ENCODE measurements at places on chromosomes 11 and 22. TPM values are rescaled to one million over a fixed set of nuclear protein-coding genes. Genes with fewer than 3 reads are reported as not detected.
A peak's percentile ranks its signal among the peaks of the same experiment; 100 is the strongest.

Gene GGT5
- 61.4 TPM for total RNA-seq

Gene DNAJC4
- total RNA-seq = 43.7 TPM

Gene ANO9
- total RNA-seq = 12.0 TPM

Gene OR52J3
- not detected for total RNA-seq

Gene LMNTD2
- 1.7 TPM for total RNA-seq

Gene UCP2
- 51.3 TPM for total RNA-seq

GRCh38 chr11:90646706-90647105, 423.9 kb upstream of the CHORDC1 start:
- DNase-seq = no peak
- H3K27ac ChIP-seq = no peak overlapping the region
- H3K36me3 ChIP-seq = no peaks in the 10 kb centered on the region
- no peaks in the 10 kb centered on the region for H3K4me1 ChIP-seq
- H3K4me3 ChIP-seq = no peak overlapping the region

- no peak for DNase-seq
- no peak overlapping the region for H3K4me3 ChIP-seq
- no peaks in the 10 kb centered on the region for H3K4me1 ChIP-seq
- no peaks in the 10 kb centered on the region for H3K36me3 ChIP-seq
- H3K27ac ChIP-seq = no peak overlapping the region
Measured at GRCh38 chr22:47553436-47553835, 791.0 kb downstream of the TBC1D22A start.

DNA sequence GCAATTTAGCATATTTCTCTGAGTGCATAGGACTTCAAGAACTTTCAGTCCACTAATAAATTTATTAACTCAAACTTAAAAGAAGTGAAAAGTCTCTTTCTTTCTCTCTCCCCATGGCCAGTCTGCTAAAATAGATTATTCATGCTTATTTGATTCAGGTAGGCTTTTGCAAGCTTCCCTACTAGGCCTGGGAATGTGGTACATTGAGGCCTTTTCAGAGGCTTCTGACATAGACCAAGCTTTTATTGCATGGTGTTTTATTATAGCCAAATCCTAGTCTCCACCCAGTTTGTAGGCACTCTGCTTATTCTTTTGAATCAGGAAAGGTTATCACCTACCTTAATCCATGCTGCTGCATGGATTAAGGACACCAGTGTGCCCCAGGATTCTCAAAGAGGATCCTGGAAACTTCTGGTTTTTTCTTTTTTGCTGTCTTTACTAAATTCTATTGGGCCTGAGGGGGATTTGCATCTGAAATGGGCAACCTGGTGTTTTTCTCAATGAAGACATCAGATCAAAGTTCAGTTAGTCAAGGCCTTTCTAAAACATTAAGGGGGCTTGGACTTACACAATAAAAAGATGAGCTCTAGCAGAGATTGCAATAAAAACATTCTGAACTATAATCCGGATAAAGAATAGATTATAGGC, 92.2 kb downstream of the ELP4 start:
- DNase-seq = no peak
- no peak overlapping the region for H3K27ac ChIP-seq
- no peaks in the 10 kb centered on the region for H3K4me1 ChIP-seq
- no peak overlapping the region for H3K4me3 ChIP-seq

DNA sequence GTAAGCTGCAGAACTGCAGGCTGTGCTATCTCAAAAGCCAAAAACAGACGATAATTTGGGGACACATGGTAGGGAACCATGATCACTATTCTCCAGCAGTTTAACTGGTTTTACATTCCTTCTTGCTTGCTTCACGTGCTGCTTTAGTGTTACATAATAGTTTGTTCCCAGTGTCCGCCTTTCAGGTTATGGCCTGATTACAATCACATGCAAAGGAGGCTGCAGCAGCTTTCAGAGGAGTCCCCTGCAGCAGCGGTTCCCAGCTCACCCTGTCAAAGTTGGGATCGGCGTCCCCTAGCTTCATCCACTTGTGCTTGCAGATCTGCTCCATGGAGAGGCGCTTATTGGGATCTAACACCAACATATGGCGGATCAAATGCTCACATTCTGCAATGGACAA, 39.2 kb upstream of the APOA1 start:
- H3K27ac ChIP-seq = no peak overlapping the region
- no peak overlapping the region for H3K4me3 ChIP-seq
- no peak for DNase-seq
- peaks cover 20% of the 10 kb centered on the region for H3K36me3 ChIP-seq
- H3K4me1 ChIP-seq = no peaks in the 10 kb centered on the region

GRCh38 chr11:13776134-13776815, 107.8 kb downstream of the FAR1 start:
- no peaks in the 10 kb centered on the region for H3K4me1 ChIP-seq
- H3K4me3 ChIP-seq = no peak overlapping the region
- H3K27ac ChIP-seq = no peak overlapping the region
- DNase-seq = no peak
- H3K27me3 ChIP-seq = no peaks in the 10 kb centered on the region

- H3K4me3 ChIP-seq = no peak overlapping the region
- H3K27ac ChIP-seq = no peak overlapping the region
- H3K36me3 ChIP-seq = no peaks in the 10 kb centered on the region
Measured at GRCh38 chr11:1208144-1208393, 14.8 kb upstream of the MUC5B start.

- no peaks in the 10 kb centered on the region for H3K4me1 ChIP-seq
- no peak overlapping the region for H3K4me3 ChIP-seq
- no peaks in the 10 kb centered on the region for H3K36me3 ChIP-seq
- no peak for DNase-seq
Measured at GRCh38 chr22:45925811-45926351, 51.1 kb downstream of the WNT7B start.

- no peak for DNase-seq
- H3K4me3 ChIP-seq = no peak overlapping the region
- H3K36me3 ChIP-seq = no peaks in the 10 kb centered on the region
- H3K27me3 ChIP-seq = no peaks in the 10 kb centered on the region
Measured at GRCh38 chr11:70545610-70545912, 147.2 kb downstream of the CTTN start.

- H3K27me3 ChIP-seq = no peaks in the 10 kb centered on the region
- H3K36me3 ChIP-seq = no peaks in the 10 kb centered on the region
- DNase-seq = no peak
Measured at GRCh38 chr11:68579455-68579854, 104.9 kb upstream of the GAL start.

GRCh38 chr22:46813816-46814597, 51.6 kb downstream of the TBC1D22A start:
- DNase-seq = peak; percentile 34
- no peak overlapping the region for H3K4me3 ChIP-seq
- H3K36me3 ChIP-seq = no peaks in the 10 kb centered on the region
- no peaks in the 10 kb centered on the region for H3K27me3 ChIP-seq
- H3K27ac ChIP-seq = no peak overlapping the region

DNA sequence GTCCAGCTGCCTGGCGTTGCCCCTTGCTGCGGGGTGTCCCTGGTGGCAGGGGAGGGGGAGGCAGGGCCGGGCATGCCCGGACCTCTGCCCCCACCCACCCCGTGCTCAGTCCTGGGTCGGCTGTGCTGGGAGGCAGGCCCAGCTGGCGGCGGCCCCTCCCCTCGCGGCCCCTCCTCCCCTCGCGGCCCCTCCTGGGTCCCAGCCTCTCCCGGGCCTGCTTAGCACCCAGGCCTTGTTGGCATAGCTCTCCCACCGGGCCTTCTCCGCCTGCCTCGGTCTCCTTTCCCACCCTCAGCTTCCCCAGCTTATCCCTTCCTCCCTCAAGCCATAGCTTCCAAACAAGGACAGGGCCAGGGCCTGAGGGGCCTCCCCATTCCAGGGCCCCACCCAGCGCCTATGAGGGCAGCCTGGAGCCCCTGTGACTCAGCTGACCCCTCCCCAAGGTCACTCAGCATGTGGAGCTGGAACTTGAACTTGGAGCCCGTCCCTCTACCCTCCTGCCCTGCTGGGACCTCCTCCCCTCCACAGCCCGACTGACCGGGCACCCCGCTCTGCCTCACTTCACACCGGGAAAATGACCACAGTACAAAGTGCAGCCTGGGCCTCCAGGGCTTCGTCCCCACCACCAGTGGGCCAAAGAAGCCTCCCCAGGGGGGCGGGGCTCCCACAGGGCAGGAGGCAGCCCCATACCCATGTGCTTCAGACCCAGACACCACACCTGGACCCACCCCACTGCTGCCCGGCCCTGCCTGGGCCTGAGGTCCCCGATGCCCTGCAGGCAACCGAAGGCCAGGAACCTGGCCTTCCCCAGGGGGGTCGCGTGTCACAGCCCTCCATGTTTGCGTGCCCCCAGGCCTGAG, 1.2 kb downstream of the EPS8L2 start:
- H3K27ac ChIP-seq = peak overlapping the region; percentile 92
- no peaks in the 10 kb centered on the region for H3K36me3 ChIP-seq
- no peaks in the 10 kb centered on the region for H3K27me3 ChIP-seq
- peak overlapping the region; percentile 56 for H3K4me3 ChIP-seq

DNA sequence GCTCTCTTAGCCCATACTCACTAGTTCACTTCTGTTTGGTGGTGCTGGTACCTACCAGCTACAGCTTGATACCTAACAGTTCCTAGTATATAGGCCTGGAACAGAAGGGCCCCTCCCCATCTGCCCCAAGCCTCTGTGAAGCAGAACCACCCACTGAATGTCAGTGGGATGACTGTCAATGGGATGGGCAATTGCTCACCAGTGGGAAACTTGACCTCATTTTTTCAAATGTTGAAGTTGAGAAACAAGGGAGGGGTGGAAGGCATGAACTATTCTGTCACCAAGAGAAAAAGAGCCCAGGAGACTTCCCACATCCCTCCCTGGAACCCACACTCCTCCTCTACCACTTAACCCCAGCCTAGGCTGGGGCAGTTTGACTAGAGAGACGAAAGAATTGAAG, at the start of gene NLRP10:
Gene NLRP10 (minus strand): TSS at position 62 of the 400 bp plus-strand sequence. CDS start 1,952 bp downstream, outside the sequence.
- H3K36me3 ChIP-seq = no peaks in the 10 kb centered on the region
- no peak for DNase-seq
- no peak within 1 kb of the TSS for H3K4me3 ChIP-seq
- no peak within 1 kb of the TSS for H3K27ac ChIP-seq
- H3K27me3 ChIP-seq = no peaks in the 10 kb centered on the region

DNA sequence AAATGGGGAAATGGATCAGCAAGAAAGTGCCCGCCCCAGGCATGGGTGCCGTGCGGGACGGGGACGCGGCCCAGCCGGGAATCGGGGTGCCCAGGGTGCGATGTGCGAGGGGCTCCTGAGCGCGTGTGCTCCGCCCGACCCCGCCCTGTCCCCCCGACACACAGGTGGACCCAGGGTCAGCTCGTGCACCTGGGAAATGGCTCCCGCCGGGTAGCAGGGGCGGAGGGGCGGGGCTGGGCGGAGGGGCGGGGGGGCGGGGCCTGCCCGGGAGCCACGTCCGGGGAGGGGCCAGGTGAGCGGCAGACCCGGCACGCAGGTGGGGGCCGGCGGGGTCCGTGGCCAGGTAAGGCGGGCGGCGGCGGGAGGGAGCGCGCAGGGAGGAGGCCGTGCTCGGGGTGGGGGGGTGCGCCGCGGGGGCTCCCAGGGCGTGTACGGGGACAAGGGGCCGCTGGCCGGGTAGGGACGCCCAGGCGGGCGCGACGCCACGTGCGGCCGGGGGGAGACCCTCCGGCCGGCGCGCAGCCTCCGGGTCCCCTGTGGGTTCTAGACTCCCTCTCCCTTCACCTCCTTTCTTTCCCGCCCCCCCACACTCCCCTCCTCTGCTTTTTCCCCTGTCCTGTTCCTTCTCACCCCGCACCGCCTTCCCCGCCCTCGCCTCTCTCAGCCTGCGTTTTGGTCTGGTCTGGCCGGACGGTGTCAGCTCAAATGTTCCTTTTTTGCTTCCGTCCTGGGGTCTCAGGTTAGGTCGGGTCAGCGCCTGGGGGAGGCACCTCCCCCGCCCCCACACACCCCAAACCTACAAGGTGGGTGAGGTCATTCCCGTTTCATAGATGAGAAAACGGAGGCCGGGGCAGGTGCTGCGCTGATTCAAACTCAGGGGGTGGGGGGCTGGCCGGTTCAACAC, at the start of gene ARHGAP8:
Gene ARHGAP8 (plus strand): TSS at position 291 of the 904 bp plus-strand sequence. CDS start 33,953 bp downstream, outside the sequence.
- H3K4me3 ChIP-seq = peak within 1 kb of the TSS; percentile 35
- no peak for DNase-seq
- H3K27me3 ChIP-seq = no peaks in the 10 kb centered on the region
- H3K4me1 ChIP-seq = peaks cover 15% of the 10 kb centered on the region
- no peak within 1 kb of the TSS for H3K27ac ChIP-seq

Measured in vagina (tissue), 2 donors.